ENCODE measurements at places on chromosomes 1 and 21.

DNA sequence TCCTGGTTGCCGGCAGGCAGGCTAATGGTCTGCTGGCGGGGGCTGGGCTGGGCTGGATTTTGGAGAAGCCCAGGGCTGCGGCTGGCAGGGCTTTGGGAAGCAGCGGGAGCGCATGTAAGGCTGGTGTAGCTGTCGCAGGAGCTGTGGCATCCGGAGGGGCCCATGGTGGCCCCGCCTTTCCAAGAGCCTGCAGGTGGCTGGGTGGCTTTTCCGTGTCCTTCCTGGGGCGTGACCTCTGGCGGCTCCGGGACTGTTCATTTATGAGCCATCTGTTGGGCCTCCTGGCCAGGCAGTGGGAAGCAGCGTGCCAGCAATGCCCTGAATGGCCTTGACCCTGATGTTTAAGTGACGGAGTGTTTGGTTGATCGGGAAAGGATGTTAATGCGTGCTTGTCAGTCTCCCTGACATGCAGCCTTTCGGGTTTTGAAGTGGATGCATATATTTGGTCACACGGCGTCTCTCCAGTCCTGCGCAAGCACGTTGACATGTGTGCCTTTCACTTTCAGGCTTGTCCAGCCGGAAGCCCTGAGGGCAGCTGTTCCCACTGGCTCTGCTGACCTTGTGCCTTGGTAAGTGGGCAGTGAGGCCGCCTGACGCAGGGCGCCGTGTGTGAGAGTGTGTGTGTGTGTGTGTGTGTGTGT, 38.5 kb downstream of the AGPAT3 start:
- no peak for DNase-seq

DNA sequence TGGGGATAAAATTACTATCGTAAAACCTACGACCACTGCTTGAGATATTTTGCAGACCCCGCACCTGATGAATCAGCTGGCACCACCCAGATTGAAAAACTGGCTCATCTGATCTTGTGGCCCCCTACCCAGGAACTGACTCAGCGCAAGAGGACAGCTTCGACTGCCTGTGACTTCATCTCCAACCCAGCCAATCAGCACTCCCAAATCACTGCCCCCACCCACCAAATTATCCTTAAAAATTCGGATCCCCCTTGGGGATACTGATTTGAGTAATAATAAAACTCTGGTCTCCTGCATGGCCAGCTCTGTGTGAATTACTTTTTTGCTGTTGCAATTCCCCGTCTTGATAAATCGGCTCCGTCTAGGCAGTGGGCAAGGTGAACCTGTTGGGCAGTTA, 81.4 kb downstream of the EDEM3 start:
- DNase-seq: no peak

DNA sequence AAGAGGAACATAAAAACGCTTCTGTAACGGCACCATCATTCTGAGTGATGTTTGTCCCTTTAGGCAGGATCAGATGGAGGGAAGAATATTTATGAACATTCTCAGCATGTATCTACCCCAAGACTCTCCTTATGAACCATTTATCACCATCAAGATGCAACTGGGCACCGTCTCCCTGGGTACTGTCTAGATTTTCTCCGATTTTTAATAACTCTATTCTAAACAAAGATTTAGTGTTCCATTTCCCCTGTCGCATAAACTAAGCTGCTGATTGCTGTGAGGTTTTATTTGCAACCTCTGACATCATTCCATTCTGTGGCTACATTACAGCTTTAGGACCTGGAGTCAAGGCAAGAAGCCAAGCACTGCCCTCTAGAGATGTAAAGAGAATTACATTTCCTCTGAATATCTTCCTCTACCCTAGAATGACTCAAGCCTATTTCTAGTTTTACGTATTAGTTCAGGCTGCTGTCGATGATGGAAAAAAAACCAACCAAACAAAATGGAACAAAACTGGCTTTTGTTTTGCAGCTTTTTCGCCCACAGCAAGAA, 130.1 kb upstream of the MAP1LC3C start:
- no peak for DNase-seq

GRCh38 chr1:109668123-109668775, 392 bp downstream of the GSTM2 start:
- no peak for DNase-seq

- DNase-seq: no peak
Measured at GRCh38 chr1:7652515-7653098, 118.5 kb upstream of the VAMP3 start.

- DNase-seq: no peak
Measured at GRCh38 chr1:236535662-236536161, 11.9 kb downstream of the LGALS8 start.

GRCh38 chr1:25523542-25523941, 19.9 kb upstream of the LDLRAP1 start:
- DNase-seq: no peak
